ENCODE measurements at places on chromosomes 4 and X.

- DNase-seq: no peak
Observed at GRCh38 chr4:10893395-10893794, 208.8 kb upstream of the CLNK start.

DNA sequence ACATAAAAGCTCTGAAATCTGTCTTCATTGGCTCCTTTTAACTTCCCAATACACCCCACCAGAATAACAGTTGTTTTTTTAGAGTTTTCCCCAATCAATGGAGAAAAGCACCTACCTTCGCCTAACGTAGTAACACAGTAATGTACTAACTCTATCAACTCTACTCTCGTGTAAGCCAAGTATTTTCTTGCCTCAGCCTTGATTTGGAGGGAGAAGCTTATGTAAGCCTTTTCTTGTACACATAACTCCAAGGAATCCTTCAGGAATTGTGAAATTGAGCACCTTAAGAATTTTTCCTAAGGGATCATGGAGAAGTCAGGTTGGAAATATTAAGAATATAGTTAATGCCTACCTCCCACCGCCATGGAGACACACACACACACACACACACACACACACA is 181.2 kb downstream of the RAPGEF2 start:
- DNase-seq: no peak

- no peak for DNase-seq
Observed at GRCh38 chr4:566035-566434, 10.1 kb downstream of the TMEM271 start.

DNA sequence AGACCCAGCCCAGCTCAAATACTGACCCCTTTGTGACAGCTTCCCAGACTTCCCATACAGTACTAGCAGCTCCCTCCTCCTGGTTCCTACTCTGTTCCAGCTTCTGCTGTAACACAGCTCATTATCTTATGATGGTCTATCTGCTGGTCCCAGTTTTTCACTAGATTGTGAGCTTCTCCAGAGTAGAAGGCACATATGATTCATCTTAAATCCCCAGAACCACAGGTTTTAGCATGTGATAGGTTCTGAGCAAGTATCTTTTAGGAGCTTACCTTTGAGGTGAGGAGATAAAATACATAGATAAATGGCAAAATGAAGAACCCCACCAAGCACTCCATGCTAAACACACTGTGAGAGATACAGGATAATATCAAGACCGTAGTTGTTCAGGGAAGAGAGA is 27.6 kb upstream of the ANXA3 start:
- no peak for DNase-seq

DNA sequence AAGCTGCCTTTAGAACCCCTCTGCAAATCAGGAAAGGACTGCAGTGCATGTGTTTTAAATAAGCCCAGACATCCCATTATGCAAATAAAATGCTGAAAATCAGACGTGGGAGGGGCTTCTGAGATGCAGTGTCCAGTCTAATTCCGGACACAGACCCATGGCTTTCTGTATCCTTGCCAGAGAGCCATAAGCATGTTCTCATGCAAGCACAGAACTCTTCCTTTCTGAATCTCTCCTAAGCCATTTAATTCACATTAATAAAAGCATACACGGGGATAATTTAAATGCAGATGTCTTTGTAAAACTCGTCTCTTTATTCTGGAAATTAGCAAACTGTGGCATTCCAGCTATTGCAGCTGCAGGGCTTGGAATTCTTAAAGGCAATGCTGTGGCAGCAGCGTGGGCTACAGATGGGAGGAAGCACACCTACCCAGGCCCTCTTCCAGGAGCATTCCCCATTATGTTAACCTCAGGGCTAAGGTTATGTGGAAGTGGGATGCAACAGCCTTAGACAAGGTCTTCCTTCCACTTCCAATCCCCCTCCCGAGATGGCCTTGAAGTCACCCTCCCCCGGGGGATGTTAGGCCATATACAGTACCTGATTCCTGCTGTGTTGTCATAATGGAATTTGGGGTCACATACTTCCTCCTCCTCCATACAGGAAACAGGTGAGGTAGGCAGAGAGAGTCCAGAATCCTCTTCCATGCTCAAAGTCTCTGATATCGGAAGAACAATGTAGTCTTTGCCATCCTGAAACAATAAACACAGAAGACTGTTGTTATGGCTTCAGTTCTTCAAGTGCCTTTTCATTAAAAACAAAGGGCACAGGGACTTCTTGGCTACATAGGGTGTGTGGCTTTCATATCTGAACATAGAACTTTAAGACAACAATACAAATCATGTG is 38.1 kb downstream of the KDR start:
- DNase-seq: peak; percentile 39

DNA sequence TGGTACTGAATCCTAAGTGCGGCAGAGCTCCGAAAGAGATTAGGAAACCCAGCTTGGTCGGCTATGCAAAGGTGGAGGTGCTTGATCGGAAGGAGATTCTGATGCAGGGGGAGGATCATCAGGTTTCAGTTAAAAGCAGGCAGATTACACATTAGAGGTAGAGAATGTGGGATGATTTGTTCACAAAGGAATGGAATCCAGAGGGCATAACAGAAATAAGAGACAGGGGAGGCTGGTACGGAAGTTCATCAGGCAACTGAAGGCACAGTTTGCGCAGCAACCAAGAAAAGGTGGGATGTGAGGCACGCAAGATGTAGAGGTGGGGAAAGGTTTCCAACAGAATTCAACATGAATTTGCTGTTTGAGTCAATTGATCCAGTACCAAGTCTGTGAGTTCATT is 424 bp upstream of the ZNF330 start:
- peak; percentile 2 for DNase-seq

GRCh38 chr4:3031357-3032082 is 42.8 kb downstream of the HTT-AS start:
- no peak for DNase-seq

- no peak for DNase-seq
Observed at GRCh38 chr4:166042510-166043055, 169.5 kb downstream of the TLL1 start.

DNA sequence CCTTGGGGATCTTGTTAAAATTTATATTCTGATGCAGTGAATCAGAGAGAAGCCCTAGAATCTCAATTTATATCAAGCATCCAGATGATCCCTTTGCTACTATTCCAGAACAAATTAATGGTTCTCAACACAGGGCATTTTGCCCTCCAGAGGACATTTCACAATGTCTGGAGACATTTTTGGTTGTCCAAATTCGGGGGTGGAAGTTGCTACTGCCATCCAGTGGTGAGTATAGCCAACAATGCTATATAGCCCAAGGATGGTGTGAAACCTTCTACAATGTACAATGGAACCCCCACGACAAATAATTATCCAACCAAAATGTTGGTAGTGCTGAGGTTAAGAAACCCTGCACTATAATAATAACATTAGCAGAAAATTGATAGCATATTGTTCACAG is 2440.0 kb downstream of the PCDH7 start:
- no peak for DNase-seq

DNA sequence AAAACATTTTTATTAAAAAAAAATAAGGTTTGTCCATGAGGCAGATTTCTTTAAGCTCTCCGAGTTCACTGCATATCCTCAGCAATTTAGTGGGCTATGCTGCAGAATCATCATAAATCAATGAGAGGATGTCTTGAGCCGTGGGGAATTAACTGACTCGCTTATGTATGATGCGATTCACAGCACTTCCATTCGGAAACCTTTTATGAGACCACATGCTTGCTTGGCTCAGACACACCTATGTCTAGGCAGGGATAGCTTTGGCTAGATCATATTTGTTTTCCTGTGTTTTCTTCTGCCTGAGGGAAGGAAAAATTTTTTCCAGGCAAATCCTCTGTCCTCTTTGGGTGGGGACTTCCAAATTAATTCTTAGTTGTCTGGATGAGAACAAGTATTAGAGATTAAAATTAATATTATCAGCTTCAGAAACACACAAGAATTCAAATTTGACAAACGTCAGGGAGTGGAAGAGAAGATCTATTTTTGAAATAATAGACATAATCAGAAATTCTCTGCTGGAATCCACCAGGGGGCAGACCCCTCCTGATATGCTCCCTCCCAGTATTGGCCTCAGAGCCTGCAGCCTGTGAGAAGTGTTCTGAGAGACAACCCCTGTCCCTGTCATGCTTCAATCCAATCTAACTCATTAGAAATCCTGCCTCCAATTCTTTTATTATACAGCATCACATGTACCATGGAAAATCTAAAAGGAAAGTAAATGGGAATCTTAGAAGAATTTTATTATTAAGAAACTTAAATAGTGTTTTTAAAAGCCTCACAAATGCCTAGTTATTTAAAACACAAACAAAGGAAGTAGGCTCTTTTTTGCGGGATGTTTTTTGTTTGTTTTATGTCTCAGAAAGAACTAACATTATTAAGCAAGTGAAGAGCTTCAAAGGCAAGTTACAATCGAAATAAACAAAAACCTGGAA is 345.1 kb upstream of the TACR3 start:
- peak; percentile 78 for DNase-seq

GRCh38 chr4:39706741-39707511 is 9.0 kb downstream of the UBE2K start:
- DNase-seq: no peak

- no peak for DNase-seq
Observed at GRCh38 chrX:64342811-64343210, 52.4 kb downstream of the MTMR8 start.

DNA sequence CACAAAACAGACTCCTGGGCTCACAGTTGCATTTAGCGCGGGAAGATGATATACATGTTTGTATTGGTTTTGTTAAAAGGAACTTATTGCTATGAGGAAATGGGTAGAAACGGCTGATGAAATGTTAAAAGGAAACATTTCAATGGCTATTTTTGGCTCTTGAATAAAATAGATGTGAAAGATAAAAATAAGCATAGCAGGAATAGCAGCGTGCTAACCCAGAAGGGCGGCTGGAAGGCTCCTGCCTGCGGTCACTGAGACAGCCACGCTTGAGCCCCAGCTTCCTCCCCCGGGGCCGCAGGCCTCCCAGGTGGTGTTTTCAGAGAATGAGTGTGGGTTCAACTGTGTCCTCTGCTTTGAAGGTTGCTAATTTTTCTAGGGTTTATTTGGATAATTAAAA is 35.0 kb upstream of the CLCN4 start:
- DNase-seq: no peak

GRCh38 chrX:150715184-150715583 is 22.0 kb downstream of the MTMR1 start:
- DNase-seq: no peak

- peak; percentile 13 for DNase-seq
Observed at GRCh38 chr4:127261476-127261875, 371.3 kb upstream of the INTU start.

DNA sequence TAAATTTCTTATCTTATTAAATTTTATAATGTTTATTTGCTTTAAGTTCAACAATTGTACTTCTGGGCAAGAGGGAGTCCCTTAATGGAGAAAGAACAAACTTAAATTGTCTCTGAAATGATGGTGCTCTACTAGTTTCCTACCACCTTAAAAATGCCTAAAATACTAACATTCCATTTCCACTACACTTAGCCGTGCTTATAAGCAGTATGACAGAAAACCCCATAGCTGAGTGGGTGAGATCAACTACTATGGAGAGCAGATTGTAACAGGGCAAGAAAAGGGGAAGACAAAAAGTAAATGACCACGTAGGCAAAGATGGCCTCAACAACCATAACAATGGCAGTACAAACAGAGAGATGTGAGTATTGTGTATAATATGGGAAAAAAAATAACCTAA is 35.0 kb downstream of the RFC1 start:
- no peak for DNase-seq

GRCh38 chr4:132572210-132572609 is 576.9 kb upstream of the PCDH10 start:
- no peak for DNase-seq

- DNase-seq: no peak
Observed at GRCh38 chrX:44099366-44099765, 126.2 kb upstream of the NDP start.

GRCh38 chr4:73895201-73896175 is 26.3 kb downstream of the CXCL1 start:
- no peak for DNase-seq

- DNase-seq: no peak
Observed at GRCh38 chrX:150038986-150039599, 100.8 kb upstream of the EOLA2 start.

GRCh38 chrX:13194291-13195103 is 125.4 kb downstream of the ATXN3L start:
- no peak for DNase-seq

DNA sequence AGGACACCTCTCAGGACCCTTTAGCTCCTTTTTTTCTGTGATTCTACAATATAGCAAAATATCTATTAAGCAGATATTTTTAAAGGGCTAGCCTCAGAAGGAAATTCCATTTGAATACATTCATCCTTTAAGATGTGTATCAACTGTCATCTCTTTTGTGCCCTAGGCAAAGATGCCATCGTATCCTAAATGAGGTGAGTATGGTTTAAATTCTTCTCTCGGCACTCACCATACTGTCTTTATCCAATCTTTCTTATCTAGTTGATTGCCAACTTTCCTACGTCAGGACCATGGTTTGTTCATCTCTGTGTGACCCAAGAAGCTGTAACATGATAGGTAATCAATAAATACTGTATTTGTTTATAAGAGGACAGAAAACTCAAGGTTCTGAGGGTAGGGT is 176.0 kb downstream of the LDB2 start:
- no peak for DNase-seq

DNA sequence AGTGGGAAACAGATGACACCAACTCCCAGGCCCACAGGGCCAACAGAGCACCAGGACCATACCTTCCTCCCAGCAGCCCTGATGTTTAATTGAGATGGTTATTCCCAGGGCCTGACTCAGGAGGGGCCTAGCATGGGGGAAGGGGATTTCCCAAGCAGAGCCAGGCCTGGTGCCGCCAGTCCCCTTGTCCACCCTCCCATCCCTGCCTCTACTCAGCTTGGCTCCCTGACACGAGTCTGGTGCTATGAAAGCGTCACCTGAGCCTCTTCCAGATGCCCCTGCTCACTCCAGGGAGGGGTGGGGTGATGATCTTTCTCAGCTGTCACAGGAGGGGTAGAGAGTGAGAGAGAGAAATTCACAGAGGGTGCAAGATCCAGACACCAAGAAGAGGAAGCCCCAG is 72.7 kb downstream of the EFNB1 start:
- no peak for DNase-seq

GRCh38 chr4:177951026-177951425 is 508.8 kb upstream of the AGA start:
- no peak for DNase-seq

- no peak for DNase-seq
Observed at GRCh38 chr4:99827857-99828256, 11.2 kb downstream of the DAPP1 start.
